ENCODE measurements at places on chromosomes 5 and 9.
A peak's percentile ranks its signal among the peaks of the same experiment; 100 is the strongest.

DNA sequence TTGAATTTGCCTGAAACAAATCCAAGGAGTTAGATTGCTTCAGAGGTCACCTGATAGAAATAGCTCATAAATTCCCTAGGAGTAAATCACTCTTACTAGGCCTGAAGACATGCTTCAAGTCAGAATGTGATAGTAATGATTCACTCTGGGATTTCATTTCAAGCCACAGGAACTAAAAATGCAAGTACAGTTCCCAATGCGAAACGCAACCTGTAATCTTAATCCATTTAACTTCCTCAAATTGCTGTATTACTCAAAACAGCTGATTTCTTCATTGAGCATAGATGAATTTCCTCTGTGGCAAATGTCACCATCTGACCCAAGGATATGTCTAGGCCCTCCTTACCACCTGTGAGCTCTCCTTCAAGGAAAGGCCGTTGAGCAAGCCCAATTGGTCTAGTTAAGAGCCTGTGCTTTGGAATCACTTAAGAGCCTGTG lies 32.1 kb upstream of the IL6ST start:
- peak; percentile 35 for DNase-seq

- DNase-seq: no peak
Measured at GRCh38 chr5:149745943-149746324, 15.8 kb downstream of the PPARGC1B start.

- DNase-seq: no peak
Measured at GRCh38 chr5:114427204-114427603, 65.3 kb downstream of the KCNN2 start.

DNA sequence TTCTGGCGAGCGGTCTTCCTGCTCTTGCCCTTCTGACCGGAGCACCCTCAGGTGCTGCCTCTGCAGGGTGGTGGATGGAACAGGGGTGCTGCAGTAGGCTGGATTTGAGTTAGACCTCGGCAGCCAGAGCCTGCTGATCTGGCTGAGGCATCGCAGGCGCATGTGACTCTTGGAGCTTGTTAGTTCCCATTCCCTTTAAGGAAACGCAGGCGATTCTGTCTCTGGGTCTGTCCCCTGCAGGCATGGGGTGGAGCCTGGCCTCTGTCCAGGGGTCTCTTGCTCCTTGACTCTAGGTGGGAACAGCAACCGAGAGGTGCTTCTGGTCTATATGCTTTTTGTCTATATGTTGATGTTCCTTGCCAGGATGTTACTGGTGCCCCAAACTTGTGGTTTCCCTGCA lies 3.1 kb downstream of the WNK2 start:
- no peak for DNase-seq

DNA sequence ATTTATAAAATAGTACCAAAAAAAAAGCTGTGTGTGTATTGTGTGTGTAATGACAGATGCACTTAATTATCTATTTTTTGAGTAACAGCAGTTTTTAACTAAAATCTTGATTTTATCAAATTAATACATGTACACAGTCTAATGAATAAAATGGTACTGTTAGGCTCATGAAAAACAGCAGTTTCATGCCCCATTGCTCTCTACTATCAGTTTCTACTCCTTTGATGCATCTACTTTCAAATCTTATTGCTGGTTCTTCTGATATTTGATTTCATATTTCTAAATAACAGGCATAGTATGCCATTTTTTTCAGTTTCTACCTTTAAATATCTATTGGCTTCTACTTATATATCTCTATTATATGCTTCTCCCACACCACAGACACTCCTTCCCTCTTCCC lies 117.4 kb downstream of the CCDC171 start:
- no peak for DNase-seq

DNA sequence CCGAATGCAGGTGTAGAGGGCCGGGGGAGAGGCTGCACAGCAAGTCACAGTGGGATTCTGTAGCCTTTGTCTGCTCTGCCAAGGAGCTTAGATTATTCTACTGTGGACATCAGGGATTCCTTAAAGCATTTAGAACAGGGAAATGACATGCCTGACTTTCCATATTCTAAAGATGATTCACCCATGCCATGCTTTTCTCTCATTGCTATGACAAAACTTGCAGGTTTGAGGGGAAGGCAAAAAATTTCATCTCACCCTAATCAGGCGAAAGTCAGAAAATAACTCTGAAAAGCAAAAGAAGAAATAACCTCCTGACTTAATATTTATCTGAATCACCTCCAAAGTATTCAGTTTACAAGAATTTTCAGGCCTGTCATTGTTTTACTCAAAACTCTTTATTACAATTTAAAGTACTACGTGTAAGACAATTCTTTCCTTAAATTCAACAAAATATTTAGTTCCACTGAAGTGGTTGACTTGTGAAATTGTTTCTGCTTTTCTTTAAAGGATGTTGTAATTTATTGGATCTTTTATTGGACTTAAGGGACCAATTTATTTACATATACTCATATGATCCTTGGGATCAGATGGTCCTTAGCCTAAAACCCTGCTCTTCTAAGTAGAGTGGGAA lies 30.0 kb upstream of the GAS1 start:
- no peak for DNase-seq

DNA sequence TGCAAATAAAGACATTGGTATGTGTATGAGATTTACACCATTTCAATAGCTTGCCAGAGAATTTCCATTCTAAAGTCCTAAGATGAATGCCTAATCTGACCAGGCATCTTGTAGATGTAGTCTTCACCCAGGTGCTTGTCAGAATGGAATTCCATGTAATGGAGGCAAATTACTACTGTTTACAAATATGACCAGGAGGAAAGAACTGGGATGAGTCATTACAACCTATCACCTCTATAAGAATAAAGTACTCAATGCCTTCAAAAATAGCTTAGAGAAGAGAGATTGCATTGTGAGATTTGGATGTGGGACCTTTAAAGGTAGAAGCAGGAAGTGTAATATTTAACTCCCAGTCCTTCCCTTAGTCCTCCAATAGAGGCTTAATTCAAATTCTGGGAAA lies 507.0 kb upstream of the PTGER4 start:
- DNase-seq: no peak

- peak; percentile 52 for DNase-seq
Measured at GRCh38 chr9:123399803-123400378, 43.9 kb downstream of the CRB2 start.

- no peak for DNase-seq
Measured at GRCh38 chr5:172365948-172366608, 82.5 kb upstream of the UBTD2 start.

GRCh38 chr5:34022121-34022705 lies 14.4 kb upstream of the AMACR start:
- no peak for DNase-seq

- no peak for DNase-seq
Measured at GRCh38 chr5:67042176-67043003, 154.2 kb downstream of the CD180 start.

- DNase-seq: peak; percentile 71
Measured at GRCh38 chr9:97518909-97519307, 17.4 kb downstream of the TMOD1 start.

DNA sequence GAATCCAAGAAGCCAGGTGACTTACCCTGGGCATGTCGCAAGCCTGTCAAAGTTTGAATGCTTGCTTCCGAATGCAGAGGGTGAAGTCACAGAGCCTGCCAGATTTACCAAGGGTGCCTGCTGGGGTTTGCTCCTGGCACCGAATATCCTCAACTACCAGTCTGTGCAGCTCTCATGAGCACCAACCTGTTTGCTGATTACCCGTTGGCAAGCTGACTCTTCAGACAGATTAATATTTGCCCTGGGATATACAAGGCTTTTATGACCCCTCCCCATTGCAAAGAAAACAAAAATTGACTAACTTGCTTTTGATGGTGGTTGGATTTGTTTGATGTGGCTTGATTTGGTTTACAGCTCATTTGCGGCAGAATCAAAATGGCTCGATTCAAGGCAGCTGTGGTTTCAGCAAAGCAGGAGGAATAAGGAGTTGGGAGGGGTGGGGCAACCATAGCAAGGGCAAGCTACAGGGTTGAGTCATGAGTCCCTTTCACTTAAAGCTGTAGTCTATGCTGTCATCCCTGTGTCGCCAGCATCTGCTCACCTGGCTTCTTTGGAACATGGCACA lies 82.3 kb upstream of the AGXT2 start:
- DNase-seq: peak; percentile 88

GRCh38 chr5:157076558-157076957 lies 17.6 kb upstream of the HAVCR1 start:
- DNase-seq: peak; percentile 22

Measured in urothelium cell line (cell line).